ENCODE measurements at places on chromosomes 7 and 10.

GRCh38 chr10:73809061-73809818 is 2.2 kb downstream of the NDST2 start:
- no peak for DNase-seq

- no peak for DNase-seq
Observed at GRCh38 chr10:125355657-125356056, 195.3 kb upstream of the CTBP2 start.

DNA sequence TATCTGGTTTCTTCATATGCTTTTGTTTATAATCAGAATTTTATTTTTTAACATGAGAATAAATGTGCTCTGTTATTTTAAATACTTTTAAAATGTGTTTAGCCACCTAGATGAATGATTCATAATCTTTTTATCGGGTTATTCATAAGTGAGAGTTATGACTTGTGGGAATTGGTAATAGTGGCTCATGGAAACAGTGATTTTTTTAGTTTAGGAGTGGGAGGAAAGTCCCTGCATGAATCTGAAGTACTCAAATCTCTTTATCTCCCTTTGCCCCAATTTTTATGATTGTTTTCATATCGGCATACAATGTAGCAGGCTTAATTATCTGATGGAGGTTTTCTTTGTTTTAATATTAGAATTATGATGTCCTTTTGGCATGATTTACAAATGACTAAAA is 42.9 kb downstream of the TAX1BP1 start:
- DNase-seq: no peak

DNA sequence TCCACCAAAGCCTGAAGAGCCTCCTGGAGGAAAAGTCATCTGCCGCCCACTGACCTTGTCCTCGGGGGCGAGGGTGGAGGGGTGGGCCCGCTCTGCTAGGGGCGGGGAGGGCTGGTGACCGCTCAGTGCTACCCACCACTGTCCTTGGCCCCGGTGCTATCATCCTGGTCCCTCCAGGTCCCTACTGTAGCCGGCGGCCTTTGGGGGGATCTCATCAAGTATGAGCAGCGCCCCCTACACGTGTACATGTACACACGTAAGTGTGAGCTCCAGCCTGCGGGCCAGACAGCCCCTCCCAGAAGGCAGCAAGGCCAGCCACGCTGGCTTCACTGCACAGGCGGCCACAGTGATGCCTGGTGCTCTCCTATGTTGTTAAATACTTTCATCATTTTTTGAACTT is 19.6 kb downstream of the TTYH3 start:
- no peak for DNase-seq

GRCh38 chr7:30164567-30164966 is 29.8 kb downstream of the MTURN start:
- no peak for DNase-seq

GRCh38 chr10:6920072-6921019 is 340.3 kb upstream of the PRKCQ start:
- DNase-seq: peak; percentile 31

DNA sequence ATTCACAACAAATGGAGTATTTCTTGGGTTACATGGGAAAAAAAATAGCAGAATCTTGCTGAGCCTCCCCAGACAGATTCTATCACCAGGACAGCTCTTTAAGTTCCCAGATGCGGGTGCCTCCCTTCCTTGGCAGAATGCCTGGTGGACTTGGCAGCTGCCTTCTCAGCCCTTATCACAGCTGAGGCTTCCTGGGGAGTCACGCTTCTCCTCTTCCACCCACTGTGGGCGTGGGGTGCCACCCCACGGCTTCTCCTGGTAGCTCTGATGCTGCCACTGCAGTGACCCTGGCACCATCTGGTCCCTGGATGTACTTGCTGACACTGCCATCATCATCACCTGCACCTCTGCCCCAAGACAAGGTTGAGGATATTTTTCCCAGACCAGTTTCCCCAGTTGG is 16.2 kb upstream of the NME8 start:
- DNase-seq: peak; percentile 7

- no peak for DNase-seq
Observed at GRCh38 chr10:115802911-115803310, 470.1 kb downstream of the GFRA1 start.

DNA sequence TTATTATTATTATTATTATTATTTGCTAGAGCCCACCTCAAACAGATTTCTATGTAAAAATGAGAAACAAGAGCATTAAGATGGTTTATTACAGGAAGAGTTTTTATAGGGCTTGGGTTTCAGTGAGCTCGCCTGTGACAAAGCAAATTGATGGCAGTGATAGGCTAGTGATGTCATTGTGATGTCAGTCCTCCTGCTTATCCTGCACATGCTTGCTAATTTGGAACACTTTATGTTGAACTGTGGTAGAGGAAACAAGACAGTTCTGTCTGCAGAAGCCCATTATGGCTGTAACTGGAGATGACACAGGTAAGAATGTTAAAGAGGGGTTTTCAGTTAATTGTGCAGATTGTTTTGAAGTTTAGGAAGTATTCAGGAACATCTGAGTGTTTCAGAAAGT is 68.3 kb downstream of the CREM start:
- DNase-seq: no peak

DNA sequence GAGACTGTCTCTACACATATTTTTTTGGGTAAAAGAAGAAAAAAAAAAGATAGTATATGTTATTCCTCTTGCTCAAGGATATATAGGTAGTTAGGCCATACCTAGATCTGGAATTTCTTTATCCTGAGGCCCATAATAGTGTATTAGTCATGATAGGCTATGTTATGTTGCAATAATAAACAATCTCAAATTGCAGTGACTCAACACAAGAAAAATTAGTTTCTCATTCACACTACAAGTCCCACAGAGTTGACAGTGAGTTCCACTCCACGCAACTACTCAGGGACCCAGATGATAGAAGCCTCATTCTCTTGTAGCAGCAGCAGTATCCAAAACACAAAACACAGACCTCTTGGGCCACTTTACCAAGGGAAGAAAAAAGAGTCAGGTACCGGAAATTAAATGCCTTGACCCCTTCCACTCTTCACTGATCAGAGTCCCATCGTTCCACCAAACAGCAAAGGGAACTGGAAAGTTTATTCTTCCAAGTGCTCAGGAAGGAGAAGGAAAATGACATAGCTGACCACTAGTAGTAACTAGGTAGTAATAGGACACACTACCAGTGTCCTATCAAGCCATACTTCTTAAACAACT is 7.4 kb upstream of the C10orf67 start:
- DNase-seq: no peak

GRCh38 chr7:157789094-157789493 is 452.3 kb downstream of the DNAJB6 start:
- no peak for DNase-seq

- DNase-seq: no peak
Observed at GRCh38 chr10:86191166-86191565, 175.4 kb downstream of the GRID1 start.
